T-helper 17 cell (primary cell): ENCODE measurements at places on chromosomes 6 and 20. TPM values are rescaled to one million over a fixed set of nuclear protein-coding genes. Genes with fewer than 3 reads are reported as not detected.

CYP24A1 gene
- 0.22 TPM for total RNA-seq

- peak overlapping the region; percentile 34 for H3K27ac ChIP-seq
- no peak for DNase-seq
- H3K4me3 ChIP-seq = no peak overlapping the region
- no peaks in the 10 kb centered on the region for H3K27me3 ChIP-seq
- peaks cover 4% of the 10 kb centered on the region for H3K4me1 ChIP-seq
- H3K36me3 ChIP-seq = peaks cover 3% of the 10 kb centered on the region
Observed at GRCh38 chr20:36754656-36755222, 8.8 kb upstream of the NDRG3 start.

DNA sequence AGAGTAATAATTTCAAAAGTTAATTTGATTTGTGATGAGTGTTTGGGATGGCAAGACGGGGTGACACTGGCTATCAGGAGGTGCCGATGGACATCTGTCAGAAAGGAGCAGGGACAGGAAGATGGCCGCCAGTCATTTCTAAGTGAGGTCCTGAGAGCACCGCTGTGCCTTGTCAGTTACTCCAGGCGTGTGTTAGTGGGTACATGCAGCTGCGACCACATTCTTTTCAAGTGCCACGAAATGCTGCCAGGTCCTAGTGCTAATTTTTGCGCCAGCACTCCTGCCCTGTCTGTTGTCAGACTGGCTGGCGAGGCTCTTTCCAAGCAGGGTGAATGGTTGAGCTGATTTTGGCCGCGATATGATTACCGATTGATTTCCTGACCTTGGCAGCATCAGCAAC is 64.6 kb upstream of the INSM1 start:
- DNase-seq = no peak
- no peaks in the 10 kb centered on the region for H3K36me3 ChIP-seq
- H3K4me1 ChIP-seq = no peaks in the 10 kb centered on the region
- peaks cover 22% of the 10 kb centered on the region for H3K27me3 ChIP-seq
- H3K4me3 ChIP-seq = no peak overlapping the region
- no peak overlapping the region for H3K27ac ChIP-seq

DNA sequence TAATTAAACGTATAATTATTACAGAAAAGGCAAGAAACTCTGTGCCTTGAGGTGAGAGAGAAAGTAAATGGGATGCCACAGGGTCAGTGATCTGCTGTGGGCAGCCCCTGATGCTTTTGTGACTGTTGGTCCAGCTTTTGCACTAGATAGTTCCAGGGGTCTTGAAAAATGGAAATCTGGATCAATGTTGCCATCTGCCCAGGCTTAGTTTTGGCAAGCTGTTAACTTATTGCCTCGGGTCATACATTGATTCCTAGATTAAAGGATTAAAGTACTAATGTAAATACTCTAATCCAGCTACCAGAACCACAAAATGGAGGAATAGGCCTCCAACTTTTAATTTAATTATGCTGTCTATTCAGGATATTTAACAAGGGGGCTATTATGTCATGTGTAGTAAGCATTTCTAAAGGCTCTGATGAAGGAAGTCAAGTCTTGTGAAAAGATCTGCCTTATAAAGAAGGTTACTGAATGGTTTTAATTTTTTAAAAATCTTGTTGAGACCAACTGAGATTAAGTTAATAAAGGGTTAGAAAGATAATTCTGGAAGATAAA is 376.0 kb upstream of the HS3ST5 start:
- no peaks in the 10 kb centered on the region for H3K27me3 ChIP-seq
- no peak overlapping the region for H3K27ac ChIP-seq
- no peaks in the 10 kb centered on the region for H3K36me3 ChIP-seq
- H3K4me1 ChIP-seq = no peaks in the 10 kb centered on the region

DNA sequence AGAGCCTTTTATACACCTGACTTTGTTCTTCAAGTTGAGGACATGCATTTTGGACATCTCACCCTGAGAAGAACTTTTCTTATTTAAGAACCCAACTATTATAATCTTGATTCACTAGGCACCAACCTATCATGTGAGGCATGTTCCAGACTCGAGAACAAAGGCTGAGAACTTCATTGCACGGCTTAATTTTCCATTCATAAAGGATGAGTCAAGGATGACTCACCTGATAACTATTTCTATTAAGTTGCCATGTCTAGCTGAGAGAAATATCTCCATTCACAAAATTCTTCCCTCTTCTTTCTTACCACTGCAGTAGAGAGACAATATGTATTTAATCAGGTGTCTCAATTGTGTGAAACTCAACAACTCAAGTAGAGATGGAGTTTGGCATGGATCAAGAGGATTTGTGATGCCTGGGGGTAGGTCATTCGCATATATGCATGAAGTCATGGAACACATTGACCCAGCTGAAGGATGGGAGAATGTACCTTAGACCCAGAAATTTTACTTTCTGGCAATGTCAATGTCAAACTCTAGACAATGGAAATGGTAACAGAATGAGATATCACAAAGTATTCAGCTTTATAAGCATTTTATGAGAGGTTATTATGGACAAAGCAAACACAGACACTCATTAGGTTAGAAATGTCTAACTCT is 208.7 kb upstream of the PRND start:
- H3K4me1 ChIP-seq = no peaks in the 10 kb centered on the region
- H3K4me3 ChIP-seq = no peak overlapping the region
- H3K27ac ChIP-seq = no peak overlapping the region
- peaks cover 6% of the 10 kb centered on the region for H3K36me3 ChIP-seq
- peaks cover 61% of the 10 kb centered on the region for H3K27me3 ChIP-seq

- H3K4me3 ChIP-seq = no peak overlapping the region
- no peak for DNase-seq
- H3K27me3 ChIP-seq = no peaks in the 10 kb centered on the region
- H3K27ac ChIP-seq = no peak overlapping the region
- no peaks in the 10 kb centered on the region for H3K36me3 ChIP-seq
- H3K4me1 ChIP-seq = no peaks in the 10 kb centered on the region
Observed at GRCh38 chr6:84618046-84618752, 146.2 kb downstream of the TBX18 start.

DNA sequence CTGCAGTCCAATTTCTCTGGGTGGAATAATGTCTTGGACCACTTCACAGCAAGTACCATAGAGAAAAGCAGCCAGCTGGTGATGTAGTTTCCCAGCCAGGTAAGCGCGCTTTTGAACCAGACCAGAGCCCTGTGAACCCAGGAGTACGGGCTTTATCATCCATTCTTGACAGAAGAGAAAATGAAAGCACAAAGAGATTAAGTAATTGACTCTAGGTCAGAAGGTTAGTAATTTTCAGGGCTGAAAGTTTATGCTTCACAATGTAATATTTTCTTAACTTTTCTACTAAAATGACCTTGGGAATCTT is 7.1 kb upstream of the UST start:
- H3K4me1 ChIP-seq = peaks cover 16% of the 10 kb centered on the region
- H3K4me3 ChIP-seq = no peak overlapping the region
- H3K36me3 ChIP-seq = no peaks in the 10 kb centered on the region
- no peak for DNase-seq
- peaks cover 5% of the 10 kb centered on the region for H3K27me3 ChIP-seq

DNA sequence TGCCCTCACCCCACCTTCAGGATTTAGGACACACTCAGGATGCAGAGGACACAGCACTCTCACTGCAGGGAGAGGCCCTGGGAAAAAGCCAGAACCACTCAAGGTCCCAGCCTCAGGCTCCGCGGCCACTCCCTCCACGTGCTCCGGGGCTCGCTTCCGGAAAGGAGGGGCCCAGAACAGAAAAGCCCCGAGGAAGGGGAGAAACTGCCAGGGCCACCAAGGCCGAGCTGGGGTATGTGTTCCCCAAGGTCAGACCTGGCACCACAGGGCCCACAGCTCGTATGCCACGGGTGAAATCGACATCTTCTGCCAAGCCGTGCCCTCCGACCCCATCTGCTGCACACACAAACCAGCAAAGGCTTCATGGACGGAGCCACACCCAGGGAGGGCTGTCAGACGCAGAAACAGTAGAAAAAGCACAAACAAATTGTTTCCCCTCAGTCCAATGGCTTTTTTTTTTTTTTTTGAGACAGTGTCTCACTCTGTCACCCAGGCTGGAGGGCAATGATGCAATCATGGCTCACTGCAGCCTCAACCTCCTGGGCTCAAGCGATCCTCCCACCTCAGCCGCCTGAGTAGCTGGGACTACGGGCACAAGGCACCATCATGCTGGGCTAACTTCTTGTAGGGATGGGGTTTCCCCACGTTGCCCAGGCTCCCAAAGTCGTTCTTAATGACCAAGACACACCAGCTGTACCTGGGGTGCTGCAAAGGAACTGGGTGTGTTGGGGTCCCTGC is 33.4 kb downstream of the SLC2A4RG start:
- H3K4me3 ChIP-seq = no peak overlapping the region
- DNase-seq = no peak
- H3K4me1 ChIP-seq = peaks cover 3% of the 10 kb centered on the region
